NCI-H1048 (cell line): ENCODE measurements at places on chromosomes 2 and 18.

DNA sequence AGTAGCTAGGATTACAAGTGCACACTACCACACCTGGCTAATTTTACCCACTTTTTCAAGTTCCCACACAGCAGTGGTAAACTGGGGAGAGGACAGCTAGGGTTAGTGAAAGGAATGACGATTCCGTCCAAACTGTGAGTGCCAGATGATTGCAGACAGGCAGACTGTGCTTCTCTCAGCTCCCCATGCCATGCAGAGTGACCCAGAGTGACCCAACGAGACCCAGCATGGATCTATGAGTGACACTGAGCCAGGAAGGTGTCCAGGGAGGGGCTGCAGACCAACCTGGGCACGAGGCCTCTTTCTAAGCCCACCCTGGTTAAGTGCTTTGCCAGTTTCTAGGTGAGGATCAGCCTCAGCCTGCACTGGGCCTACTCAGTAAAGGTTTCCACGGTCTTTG is 7.7 kb upstream of the KLF11 start:
- no peak for DNase-seq

DNA sequence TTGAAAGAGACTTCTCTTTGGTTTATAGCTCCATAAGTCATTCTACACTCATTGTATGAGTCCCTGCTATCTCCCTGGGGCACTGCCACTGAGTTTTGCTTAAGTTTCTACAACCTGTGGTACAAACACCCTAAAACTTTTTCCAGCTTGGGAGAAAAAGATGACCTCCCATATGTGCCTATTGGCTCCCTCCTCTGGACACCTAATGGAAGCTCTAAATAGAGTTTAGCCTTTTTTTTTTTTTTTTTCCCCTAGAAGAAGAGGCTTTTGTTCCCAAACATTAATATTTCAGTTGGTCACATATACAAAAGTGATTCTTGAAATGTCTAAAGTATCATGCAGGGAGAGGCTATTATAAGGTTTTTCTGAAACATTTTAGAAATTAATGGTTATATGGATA is 547.2 kb upstream of the TMEFF2 start:
- DNase-seq = no peak

- no peak for DNase-seq
Measured at GRCh38 chr2:237126519-237127174, 41.0 kb downstream of the COPS8 start.

DNA sequence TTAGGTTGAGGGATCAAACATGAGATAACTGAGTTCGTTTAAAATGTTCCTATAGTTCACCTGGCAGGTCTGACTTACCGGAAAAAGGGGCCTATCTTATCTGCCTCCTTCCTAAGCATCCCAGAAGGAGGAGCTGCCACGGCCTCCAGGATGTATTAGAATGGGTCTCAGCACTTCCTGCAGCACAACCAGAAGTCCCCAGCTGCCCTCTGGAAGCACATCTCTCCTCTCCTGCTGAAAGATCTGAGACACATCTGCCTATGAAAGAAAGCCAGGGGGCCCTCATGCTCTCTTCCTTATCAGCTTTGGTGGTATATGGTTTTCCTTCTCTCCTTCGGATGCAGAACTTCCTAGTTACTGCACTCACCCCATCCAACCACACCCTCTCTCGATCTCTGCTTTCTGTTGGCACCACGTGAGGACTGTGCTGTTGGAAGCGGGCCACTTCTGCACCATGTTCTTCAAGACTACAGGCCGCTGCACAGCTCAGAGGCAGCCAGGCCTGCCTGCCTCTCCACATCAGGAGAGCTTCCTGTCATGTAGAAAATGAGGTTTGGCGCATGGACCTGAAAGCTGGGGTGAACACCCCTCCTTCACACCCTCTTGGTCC is 6.5 kb downstream of the IGFBP5 start:
- DNase-seq = no peak

- DNase-seq = no peak
Measured at GRCh38 chr2:168679741-168680310, 122.6 kb upstream of the NOSTRIN start.

- DNase-seq = no peak
Measured at GRCh38 chr18:69483574-69483973, 82.9 kb downstream of the DOK6 start.

GRCh38 chr18:50061876-50062517 is 132.9 kb downstream of the MYO5B start:
- DNase-seq = no peak

- DNase-seq = no peak
Measured at GRCh38 chr2:3650140-3650920, 7.7 kb upstream of the ALLC start.

GRCh38 chr2:173264603-173265366 is 89.9 kb upstream of the CDCA7 start:
- no peak for DNase-seq

DNA sequence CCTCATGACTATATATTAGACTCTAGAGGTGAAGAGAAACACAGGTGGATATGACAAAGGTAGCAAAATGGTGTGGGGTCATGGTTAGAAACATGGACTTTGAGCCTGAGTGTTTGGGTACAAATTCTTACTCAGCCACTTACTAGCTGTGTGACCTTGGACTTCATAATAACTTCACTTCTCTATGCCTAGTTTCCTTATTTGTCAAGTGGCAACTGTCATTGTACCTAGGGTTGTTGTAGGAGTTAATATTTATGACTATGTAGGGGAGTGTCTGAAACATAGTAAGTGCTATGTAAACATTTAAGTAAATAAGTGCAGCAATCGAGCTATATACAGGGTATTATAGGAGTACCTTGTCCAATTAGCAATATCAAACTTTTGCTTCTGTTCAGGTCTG is 49.7 kb upstream of the RAPH1 start:
- no peak for DNase-seq

DNA sequence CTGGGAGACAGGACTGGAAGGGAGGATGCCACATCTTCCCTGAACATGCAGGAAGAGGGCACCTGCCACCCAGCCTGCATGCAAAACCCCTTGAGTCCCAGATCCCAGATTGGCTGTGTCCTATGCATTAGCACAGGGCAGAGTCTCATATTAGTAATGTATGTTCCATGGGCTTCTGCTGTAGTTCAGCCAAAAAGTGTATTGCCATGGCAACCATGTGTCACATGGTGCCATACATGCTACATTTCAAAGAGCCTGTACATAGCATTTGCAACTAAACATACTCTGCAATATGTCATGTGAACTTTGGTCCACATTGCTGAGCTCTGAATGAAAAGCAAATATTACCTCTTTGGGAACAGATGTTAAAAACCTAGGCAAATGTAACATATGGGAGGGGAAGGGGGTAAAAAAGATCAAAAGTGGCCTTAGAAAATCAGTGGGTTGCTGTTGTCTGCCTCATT is 78.4 kb downstream of the DPP4 start:
- no peak for DNase-seq

DNA sequence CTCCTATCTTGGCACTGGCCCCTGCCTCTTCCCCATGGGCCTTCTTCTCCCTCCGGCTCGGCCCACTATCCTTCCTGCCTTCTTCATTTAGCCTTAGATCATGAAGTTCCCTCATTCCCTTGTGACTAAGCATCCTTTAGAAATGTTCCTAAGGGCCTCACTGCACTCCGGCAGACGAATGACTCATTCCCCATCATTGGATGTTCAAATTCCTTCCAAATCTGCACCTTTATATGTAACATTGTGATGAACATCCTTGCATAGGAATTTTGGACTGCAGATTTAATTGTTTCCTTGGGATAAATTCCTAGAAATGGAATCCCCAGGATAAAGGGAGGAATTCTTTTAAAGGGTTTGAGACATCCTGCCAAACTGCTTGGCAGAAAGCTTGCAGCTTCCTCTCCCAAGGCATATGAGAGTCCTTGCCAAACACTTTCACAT is 19.0 kb downstream of the CRACDL start:
- no peak for DNase-seq

- DNase-seq = no peak
Measured at GRCh38 chr2:221466744-221467143, 105.4 kb downstream of the EPHA4 start.

DNA sequence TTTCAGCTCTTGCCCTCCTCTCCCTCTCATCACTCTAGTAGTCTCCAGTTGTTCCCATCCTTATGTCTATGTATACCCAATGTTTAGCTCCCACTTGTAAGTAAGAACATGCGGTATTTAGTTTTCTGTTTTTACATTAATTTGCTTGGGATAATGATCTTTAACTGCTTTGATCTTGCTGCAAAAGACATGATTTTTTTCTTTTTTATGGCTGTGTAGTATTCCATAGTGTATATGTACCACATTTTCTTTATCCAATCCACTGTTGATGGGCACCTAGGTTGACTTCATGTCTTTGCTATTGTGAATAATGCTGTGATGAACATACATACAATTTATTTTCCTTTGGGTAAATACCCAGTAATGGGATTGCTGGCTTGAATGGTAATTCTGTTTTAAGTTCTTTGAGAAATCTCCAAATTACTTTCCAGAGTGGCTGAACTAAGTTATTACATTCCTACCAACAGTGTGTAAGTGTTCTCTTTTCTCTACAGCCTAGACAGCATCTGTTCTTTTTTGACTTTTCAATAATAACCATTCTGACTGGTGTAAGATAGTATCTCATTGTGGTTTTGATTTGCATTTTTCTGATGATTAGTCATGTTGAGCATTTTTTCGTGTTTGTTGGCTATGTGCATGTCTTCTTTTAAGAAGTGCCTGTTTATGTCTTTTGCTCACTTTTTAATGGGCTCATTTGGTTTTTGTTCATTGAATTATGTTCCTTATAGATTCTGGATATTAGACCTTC is 179.6 kb upstream of the SLC39A10 start:
- no peak for DNase-seq

DNA sequence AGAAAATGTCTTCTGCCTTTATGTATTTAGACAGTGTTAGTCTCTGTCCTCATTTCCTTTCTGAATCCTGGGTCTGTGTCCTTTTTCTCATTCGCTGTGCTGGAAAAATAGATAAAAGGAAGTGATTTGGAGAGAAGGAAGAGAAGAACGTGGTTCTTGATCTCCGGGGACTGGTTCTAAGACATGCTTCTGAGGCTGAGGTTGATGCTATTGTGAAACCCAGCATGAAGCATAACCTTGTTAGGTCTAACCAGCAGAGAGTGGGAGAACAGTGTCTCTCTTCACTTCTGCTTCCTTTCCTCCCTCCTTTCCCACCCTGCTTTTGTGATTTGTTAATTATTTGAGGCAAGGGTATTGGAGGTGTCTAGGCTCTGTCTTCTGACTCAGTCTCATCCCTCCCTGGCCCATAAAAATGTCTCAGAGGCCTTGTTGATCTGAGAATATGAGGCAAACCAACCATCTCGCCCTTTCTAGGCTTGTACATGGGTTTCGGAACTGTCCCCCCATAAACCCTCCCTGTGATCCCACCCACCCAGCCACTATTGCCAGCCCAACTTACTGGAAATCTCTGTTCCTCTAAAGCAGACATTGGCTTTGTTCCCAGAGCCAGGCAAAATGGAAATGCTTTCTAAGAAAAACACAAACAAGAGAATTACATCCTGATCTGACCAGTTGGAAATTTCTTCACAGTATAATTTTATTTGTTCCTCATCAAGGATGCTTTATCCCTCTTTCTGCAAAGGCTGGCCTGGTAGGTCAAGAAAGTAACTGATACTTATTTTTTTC is 360.6 kb upstream of the TNP1 start:
- DNase-seq = no peak

- DNase-seq = no peak
Measured at GRCh38 chr2:109337221-109337620, 208.2 kb downstream of the SH3RF3 start.

- DNase-seq = no peak
Measured at GRCh38 chr2:150647943-150648342, 160.5 kb upstream of the RND3 start.

DNA sequence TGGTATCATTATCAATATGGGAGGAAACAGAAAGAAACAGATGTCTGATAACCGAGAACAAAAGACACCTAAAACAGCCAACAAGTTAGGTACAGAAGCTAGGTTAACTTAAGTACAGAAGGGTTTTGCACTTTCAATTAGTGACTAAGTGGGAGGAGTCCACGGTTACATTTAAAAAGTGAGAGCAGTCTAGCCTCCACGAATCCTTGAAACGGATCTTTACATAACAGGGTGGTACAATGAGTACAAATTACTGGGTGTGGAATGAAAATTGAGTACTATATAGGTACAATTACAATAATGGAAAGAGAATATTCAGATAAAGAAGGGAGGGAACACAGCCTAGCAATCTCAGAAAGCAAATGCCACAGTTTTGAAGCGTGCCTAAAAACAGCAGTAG is 76.6 kb downstream of the TLK1 start:
- DNase-seq = no peak

DNA sequence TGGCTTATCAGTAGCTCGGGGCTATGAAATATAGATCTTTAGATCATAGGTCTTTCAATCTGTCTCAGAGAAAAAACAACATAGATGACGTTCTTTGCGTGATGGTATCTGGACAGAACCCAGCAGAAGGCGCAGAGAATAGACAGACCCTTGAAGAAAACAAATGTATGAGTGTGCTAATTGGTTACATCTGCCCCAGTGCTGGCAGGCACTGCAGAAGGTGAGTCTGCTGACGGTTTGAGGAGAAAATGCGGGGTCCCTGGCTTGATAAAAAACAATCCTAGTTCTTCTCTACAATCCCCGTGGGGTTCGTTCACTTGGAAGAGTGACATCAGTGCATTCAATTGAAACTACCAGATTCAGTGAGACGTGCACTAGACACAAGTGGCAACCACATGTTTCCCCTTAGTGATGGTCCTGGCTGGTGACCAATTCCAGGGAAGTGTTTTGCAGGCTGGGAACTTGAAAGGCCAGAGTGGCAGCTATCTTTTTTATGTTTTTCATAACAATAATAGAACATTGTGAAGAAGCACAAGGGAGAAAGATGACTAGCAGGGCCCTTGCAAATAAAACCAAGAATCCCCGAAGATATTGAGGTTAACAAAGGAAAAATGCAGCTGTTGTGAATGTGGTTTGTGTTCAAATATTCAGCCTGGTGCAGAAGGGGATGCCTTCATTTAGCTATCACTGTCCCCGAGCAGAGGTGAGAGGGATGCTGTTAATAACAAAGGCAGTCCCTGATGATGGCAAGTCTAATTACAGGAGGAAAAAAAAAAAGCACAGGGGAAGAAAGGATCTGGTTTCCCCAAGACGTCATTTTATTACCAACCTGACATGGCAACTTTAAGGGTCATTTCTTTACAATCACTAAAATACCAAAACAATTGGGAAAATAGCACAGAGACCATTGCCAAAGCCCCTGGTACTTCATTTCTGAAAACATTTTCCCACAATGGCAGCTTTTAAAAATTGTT is 337.6 kb upstream of the FIGN start:
- DNase-seq = no peak
